ENCODE measurements at places on chromosomes 5 and 9. TPM values are rescaled to one million over a fixed set of nuclear protein-coding genes. Genes with fewer than 3 reads are reported as not detected.
A peak's percentile ranks its signal among the peaks of the same experiment; 100 is the strongest.

SLC25A2 gene
- 1.5 TPM for total RNA-seq

CER1 gene
- 0.25 TPM for total RNA-seq

CNTNAP3 gene
- 1.0 TPM for total RNA-seq

CFAP157 gene
- total RNA-seq = not detected

HDAC3 gene
- 45.8 TPM for total RNA-seq

AUH gene
- total RNA-seq = 18.2 TPM

DNA sequence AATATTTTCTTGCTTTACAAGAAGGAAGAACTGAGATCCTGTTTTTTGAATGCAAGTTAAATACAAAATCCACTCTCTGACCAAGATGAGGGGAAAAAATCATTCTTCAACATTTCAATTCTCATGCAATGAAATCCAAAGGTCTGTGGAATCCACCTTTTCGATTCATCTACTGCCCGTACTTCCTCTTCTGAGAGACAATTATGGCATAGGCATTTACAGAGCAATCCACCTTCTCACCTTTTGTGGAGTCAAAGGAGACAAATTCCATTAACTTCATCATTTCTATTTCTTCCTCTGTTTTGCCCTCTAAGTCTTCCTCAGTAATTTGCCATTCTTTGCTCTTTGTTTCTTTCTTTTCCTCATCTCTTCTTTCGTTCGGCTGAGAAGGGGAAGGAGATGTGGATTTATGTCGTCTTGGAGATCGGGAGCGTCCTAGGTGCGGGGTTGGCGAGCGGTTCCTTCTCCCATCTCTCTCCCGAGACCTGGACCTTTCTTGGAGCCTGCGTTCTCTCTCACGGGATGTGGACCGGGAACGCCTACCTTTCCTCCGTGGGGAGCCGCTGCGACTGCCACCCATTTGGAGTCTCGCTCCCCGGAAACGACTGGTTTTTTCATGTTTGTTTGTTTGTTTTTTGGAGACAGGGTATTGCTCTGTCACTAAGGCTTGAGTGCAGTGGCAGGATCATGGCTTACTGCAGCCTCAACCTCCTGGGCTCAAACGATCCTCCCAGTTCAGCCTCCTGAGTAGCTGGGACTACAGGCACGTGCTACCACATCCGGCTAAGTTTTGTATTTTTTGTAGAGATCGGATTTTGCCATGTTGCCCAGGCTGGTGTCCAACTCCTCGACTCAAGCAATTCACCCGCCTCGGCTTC is 24.3 kb upstream of the AFF4 start:
- DNase-seq = no peak

- DNase-seq = no peak
Observed at GRCh38 chr9:71795097-71795813, 26.9 kb upstream of the CEMIP2 start.

- DNase-seq = peak; percentile 14
Observed at GRCh38 chr5:132471151-132471907, 19.2 kb downstream of the IRF1 start.

- no peak for DNase-seq
Observed at GRCh38 chr5:16768184-16768583, 151.4 kb upstream of the RETREG1 start.

- DNase-seq = no peak
Observed at GRCh38 chr9:81573415-81574321, 115.7 kb downstream of the TLE1 start.

DNA sequence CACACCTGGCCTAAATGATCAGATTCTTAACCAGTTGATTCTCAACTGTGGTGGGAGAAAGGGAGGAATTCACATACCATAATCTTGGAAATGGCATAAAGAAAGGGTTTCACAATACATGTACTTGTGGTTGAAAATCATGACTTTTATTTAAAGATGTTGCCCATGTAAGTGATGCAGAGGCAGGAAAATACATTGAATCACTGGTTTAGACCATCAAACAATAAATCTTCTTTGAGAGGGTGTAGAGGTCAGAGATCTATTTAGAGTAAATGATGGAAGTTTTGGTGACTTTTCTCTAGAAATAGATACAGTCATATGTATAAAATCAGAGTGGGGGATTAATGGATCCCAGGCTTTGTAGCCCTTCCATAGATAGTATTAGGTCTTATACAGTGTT is 15.4 kb downstream of the NDUFS4 start:
- no peak for DNase-seq

- no peak for DNase-seq
Observed at GRCh38 chr9:121857928-121858327, 206.5 kb downstream of the DAB2IP start.

DNA sequence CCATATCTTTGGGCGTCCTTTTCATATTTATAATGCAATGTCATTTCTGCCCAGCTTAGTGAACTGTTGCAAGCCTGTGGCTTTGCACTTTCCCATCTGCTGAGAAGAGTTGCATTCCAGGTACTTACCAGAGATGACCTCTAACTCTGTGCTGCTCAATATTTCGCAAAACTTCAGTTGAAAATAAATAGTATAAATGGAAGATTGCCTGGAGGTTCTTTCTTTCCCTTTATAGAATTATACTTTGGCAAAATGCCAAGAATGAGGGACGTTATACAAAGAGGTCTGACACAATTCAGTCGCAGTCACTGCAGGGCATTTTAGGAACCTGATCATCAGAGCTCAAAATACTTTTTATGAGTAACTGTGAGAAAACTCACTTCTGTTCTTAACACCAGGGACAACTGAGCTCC is 18.9 kb upstream of the VLDLR start:
- DNase-seq = no peak

DNA sequence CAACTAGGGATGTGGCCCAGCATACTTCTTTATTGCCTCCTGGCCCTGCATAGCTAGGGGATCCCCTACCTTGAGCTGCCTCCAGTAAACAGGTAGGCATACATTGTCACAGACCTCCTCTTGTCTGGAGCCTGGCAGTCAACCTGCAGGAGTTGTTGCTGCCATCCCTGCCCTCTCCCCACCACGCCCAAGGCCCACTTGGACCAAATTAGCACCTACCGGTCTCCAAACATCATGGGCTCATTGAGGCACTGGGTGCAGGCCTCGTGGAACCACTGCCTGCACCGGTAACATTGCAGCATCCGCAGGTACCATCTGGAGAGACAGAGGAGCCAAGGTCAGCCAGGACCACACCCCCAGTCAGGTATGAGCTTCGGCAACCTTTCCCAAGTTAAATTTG is 10.3 kb downstream of the PHF19 start:
- DNase-seq = no peak

DNA sequence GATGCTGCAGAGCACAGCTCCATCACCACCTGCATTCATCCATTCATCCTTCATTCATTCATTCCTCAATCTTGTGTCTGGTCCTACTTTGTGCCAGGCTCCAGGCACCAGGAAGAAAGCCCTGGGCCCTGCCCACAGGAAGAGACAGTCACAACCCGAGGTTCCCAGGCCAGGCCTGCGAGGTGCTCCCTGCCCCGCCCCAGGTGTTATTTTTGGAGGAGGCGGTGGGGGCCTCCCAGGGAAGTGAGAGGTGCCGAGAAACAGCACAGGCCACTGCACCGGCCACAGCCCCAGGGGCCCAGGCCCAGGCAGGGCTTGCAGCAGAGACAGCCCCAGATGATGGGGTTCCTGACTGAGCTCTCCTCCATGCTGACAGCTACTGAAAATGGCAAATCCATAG is 33.4 kb downstream of the VAV2 start:
- peak; percentile 61 for DNase-seq

- no peak for DNase-seq
Observed at GRCh38 chr5:172868436-172868923, 34.4 kb downstream of the ERGIC1 start.

GRCh38 chr5:175508896-175509295 is 30.5 kb downstream of the SFXN1 start:
- DNase-seq = no peak

GRCh38 chr5:148780711-148781110 is 45.7 kb upstream of the ADRB2 start:
- DNase-seq = no peak

DNA sequence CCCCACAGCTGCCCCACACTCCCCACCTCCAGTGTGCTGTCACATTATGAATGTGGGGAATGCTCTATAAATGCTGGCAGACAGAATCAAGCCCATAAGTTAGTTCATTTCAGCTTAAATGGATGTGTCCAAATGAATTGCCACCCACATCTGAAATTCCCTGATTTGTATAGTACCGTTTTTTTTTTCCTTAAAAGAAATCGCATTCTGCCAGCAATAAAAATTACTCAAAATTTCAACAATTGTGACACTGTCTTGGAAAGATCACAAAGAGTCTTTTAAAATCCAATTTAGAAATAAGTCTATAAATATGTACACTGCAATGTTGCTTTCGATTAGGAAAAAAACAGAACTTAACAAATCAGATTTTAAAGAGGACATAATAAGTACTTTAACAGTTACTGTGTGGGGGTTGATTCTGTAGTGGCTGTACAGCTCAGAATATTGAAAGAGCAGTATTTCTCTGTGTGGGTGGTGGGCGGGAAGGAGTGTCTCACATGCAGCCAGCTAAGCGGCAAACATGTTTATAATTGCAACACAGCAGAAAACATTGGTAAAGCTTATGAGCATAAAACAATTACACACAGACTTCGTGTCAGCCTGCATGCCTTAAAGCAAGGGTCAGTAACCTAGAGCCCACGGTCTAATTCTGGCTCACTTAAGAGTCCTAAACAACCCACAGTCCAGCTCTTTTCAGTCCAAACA is 24.9 kb upstream of the CSNK1G3 start:
- no peak for DNase-seq

DNA sequence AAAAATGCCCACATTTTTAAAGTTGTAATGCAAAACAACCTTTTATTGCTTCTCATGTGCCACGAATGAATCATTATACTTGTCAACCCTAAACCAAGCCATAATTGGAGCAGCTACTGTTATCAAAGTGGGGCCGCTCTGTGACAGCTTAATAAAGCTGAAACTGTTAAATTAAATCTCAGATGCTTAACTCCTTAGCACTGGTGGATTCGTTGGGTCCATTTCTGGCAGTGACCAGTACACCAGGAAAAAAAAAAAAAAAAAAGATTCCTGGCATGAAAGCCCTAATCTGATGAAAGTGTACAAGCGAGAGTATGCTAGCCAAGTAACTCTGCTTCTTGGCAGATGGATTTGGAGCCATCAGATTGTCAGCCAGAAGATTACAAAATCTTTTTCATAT is 164.8 kb downstream of the ZSWIM6 start:
- DNase-seq = no peak

GRCh38 chr9:127561491-127562278 is 50.4 kb upstream of the STXBP1 start:
- DNase-seq = peak; percentile 72

GRCh38 chr5:39146831-39147540 is 72.4 kb downstream of the FYB1 start:
- no peak for DNase-seq

- DNase-seq = peak; percentile 80
Observed at GRCh38 chr5:32942225-32942989, 231.3 kb downstream of the NPR3 start.

All from mucosa of descending colon (tissue), 3 donors.